Stimulated activated CD4-positive, alpha-beta T cell treated with anti-CD3 and anti-CD28 coated beads, Interleukin-4, amount 100 ng/mL, for 24 hours (primary cell): ENCODE measurements at places on chromosomes 11 and 22.

- peak; percentile 72 for DNase-seq
Observed at GRCh38 chr22:50148991-50149721, 21.4 kb upstream of the PANX2 start.

DNA sequence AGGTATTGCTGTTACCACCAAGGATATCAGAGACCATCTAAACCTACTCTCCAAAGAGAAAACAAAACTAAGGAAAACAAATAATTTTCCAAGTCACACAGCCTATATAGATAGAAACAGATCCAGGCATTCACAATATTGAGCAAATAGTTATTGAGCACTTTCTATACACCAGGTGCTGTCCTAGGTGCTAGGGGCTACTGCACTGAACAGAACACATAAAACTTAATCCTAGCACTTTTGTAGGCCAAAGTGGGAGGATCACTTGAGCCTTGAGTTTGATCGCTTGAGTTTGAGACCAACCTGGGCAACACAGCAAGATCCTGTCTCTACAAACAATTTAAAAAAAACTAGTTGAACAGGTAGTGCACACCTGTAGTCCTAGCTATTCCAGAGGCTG, 44.6 kb downstream of the SERGEF start:
- no peak for DNase-seq

GRCh38 chr11:134541951-134542350, 129.9 kb upstream of the B3GAT1 start:
- no peak for DNase-seq

DNA sequence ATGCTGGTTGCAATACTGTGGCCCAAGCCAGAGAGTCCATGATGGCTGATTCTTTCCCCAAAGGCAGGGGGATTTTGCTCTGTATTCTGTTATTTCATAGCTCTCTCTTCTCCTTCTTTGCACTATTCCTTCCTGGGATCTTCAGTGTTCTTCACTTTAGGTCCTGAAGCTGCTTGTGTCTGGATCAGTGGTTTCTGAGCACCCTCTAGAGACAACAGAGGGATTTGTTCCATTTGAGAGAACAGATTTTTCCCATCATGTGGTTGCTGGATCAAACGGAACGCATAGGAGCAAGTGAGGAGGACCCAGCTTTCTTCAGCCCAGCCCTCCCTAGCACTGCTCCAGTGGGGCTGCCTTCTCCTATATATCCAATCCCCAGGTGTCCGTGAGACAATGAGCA, 68.7 kb upstream of the SYN3 start:
- DNase-seq: no peak

DNA sequence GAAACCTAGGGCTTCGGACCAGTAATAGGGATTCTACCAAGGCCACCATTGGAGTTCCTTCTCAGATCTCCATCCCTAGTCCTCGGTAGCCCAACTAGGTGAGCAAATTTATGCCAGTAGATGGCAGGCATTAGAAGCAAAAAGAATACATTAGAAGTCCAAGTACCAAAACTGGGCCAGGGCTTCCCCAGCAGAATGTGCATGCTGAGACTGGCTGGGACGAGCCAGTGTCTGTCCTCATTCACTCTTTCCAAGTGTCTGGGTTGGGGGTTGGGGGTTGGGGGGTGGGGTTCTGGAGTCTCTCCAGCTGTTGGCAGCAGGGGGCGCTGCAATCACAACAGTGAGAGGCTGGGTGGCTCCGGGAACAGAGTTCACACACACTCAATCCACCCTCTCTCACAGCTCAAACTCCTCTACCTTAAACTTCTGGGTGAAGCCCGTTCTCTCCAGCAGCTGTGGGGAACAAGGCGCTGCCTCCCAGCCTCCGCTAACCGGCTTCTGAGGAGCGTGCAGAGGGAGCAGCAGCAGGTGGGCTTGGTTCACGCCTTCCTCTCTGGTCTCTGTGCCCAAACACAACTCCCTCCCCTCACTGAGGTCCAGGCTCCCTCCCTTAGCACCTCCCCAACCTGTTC, 57.5 kb downstream of the BTG4 start:
- peak; percentile 55 for DNase-seq

DNA sequence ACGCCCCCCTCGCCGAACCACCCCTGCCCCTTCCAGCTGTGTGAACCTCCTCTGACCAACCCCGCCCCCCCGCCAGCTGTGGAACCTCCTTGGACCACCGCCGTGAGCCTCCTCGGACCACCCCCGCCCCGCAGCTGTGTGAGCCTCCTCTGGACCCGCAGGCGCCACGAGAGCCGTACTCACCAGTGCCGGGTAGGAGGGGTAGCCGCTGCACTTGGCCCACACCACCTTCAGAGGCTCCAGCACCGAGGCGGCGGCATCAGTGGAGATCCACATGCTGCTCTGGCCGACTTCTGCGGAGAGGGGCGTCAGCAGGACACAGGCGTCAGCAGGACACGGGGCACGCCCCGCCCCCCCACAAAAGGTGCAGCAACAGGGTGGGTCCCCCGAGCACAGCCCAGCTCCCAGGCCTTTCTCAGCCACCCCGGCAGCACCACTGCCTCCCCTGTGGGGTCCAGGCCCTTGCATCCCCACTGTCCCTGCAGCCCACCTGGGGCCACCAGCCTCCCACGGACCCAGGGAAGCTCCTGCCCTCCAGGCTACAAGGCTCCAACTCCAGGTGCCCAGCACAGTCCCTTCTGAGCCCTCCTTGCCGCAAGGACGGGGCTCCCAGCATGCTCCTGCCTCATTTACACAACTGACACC, 51.7 kb downstream of the BRD1 start:
- DNase-seq: no peak

GRCh38 chr22:30261134-30261533, 5.5 kb downstream of the OSM start:
- DNase-seq: no peak

- DNase-seq: no peak
Observed at GRCh38 chr11:67613313-67613959, 6.7 kb downstream of the NDUFV1 start.

DNA sequence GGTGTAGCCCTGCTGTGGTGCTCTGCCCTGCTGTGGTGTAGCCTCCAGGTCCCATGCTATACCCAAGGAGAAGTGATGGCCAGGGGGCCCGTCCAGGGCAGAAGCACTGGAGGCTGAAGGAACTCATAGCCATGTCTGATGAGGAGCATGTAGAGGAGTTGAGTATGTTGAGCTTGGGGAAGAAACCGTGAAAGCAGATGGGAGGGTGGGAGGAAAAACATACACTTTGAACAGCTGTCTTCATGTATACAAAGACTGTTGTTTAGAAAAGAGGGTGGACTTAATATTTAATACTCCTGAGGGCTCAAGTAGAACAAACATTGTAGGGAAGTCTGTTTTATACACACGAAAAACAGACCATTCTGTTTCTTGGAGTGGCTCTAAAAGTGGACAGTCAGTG, 26.6 kb upstream of the TTC12 start:
- DNase-seq: no peak

GRCh38 chr11:119992171-119993051, 145.5 kb downstream of the TRIM29 start:
- no peak for DNase-seq

GRCh38 chr11:96054870-96055705, 131.2 kb upstream of the MTMR2 start:
- no peak for DNase-seq

- DNase-seq: peak; percentile 33
Observed at GRCh38 chr22:39405346-39406085, 5.9 kb downstream of the TAB1 start.

DNA sequence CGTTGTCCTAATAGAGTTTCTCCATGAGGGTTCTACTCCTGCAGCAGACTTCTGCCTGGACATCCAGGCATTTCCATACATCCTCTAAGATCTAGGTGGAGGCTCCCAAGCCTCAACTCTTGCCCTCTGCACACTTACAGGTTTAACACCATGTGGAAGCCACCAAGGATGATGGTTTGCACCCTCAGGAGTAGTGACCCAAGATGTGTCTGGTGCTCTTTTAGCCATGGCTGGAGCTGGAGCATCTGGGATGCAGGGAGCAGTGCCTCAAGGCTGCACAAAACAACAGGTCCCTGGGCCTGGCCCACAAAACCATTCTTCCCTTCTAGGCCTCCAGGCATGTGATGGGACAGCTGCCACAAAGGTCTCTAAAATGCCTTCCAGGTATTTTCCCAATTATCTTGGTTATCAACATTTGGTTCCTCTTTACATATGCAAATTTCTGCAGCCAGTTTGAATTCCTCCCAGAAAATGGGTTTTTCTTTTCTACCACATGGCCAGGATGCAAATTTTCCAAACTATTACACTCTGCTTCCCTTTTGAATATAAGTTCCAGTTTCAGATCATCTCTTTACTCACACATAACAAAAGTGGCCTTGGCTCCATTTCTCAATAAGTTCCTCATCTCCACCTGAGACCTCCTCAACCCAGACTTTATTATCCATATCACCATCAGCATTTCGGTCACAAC, 69.5 kb upstream of the GNAZ start:
- DNase-seq: no peak

DNA sequence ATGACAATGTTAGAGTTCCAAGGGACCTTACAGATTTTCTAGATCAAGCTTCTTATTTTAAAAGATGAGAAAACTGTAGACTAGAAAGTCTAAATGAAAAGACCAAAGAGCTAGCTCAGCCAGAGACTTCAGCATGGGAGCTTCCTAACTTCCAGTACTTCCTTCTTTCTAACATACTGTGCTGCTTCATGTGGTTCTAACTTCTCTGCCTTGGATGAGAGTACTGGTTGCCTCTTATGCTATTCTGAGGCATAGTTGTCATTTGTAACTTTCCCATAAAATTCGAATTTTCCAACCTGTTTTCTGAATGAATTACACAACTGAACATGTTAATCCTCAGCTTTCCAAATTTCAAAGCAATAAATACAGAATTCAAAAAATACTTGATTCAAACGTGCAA, 1.8 kb downstream of the MTMR2 start:
- DNase-seq: no peak

DNA sequence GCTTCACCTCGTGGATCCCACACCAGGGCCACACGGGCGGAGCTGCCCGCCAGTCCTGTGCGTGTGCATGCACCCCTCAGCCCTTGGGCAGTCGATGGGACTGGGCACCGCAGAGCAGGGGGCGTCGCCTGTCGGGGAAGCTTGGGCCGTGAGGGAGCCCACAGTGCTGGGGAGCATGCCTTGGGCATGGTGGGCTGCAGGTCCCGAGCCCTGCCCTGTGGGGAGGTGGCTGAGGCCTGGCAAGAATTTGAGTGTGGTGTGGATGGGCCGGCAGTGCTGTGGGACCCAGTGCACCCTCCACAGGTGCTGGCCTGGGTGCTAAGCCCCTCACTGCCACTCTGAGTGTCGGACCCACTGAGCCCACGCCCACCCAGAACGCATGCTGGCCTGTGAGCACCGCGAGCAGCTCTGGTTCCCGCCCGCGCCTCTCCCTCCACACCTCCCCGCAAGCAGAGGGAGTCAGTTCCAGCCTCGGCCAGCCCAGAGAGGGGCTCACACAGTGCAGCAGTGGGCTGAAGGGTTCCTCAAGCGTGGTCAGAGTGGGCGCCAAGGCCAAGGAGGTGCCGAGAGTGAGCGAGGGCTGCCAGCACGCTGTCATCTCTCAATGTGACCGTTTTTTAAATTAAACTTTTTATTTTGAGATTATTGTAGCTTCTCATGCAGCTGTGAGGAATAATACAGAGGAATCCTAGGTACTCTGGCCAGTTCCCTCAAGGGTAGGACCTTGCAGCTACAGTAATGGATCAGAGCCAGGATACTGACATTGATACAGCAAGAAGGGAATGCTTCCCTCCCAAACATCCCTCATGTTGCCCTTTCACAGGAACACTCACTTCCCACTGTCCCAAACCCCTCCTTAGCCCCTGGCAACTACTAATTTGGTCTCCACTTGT, 127.7 kb downstream of the CRYBB2 start:
- DNase-seq: no peak

DNA sequence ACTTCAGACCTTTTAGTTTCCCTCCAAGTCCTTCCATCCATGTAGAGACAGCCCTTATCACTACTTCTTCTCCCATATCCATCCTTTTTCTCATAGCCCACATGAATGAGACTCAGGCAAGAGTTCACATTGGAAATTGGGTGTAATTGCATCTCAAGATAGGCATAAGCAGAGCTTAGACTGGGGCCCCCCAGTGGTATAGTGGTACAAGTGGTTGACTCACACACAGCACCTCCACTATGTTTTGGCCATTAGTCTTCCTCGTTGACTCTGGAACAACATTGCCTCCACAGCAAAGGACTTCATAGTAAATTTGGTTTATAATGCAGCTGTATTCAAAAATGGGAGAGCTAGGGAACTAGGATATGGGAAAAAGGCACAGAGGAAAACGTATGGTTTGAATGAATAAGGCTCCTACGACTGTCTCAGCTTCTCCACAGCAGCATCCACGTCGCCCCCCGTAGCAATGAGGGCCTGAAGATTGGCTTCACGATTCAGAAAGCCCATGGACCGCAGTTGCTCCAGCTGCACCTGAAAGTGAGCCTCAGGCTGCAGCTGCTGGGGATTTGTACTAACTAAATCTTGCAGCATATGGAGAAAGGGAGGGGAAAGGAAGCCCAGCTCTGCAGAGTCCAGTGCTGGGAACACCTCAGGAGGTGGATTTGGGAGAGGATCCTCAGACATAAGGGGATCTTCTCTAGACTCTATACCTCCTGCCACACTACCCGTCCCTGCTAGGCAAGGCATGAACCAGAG, 2.4 kb downstream of the UBQLN3 start:
- no peak for DNase-seq

DNA sequence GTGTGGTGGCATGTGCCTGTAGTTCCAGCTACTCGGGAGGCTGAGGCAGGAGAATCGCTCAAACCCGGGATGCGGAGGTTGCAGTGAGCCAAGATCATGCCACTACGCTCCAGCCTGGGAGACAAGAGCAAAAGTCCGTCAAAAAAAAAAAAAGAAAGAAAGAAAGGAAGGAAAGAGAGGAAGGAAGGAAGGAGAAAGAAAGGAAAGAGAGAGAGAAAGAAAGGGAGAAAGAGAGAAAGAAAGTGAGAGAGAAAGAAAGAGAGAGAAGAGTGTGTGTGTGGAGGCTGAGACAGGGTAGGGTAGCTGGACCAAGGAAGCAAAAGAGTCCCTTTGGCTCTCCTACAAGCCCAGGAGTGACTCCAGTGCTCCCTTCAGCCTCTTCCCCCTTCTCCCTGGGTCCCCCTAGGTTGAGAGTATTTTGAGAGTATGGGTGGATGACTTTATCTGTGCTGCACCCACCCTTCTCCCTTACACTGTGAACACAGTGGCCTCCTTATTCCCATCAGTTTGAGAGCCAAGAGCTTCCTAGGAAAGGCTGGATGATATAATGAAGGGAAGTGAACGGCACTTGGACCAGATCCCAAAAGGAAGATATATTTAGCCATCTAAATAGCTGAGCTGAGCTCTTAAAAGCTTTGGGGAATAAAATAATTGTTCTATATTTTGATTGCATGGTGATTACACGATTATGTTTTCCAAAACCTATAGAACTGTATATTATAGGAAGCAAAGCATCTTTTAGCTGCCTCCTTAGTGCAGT, 9.5 kb upstream of the DENND5A start:
- DNase-seq: no peak
